ENCODE measurements at places on chromosomes 16 and 17.

DNA sequence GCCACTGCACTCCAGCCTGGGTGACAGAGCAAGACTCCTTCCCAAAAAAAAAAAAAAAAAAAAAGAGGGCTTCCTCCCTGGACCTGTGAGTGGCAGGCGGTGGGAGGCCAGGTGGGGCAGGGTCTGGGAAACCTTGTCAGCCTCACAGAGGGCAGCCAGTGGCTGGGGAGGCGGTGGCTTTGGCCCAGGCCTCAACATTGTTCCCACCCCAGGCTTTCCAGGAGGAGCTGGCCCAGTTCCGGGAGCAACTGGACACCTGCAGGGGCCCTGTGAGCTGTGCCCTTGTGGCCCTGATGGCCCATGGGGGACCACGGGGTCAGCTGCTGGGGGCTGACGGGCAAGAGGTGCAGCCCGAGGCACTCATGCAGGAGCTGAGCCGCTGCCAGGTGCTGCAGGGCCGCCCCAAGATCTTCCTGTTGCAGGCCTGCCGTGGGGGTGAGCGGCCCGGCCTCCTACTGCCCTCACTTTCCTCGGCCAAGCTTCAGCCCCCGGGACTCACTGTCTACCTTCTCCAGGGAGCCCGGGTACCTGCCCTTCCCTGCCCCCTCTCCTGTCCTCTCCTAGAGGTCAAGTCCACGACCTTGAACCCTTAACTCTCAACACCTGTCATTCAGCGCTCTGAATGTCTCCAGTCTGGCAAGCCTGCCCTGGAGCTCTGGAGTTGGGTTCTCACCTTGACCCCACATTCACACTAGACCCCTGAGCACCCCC, 12.4 kb downstream of the ZNF213 start:
- DNase-seq: no peak

DNA sequence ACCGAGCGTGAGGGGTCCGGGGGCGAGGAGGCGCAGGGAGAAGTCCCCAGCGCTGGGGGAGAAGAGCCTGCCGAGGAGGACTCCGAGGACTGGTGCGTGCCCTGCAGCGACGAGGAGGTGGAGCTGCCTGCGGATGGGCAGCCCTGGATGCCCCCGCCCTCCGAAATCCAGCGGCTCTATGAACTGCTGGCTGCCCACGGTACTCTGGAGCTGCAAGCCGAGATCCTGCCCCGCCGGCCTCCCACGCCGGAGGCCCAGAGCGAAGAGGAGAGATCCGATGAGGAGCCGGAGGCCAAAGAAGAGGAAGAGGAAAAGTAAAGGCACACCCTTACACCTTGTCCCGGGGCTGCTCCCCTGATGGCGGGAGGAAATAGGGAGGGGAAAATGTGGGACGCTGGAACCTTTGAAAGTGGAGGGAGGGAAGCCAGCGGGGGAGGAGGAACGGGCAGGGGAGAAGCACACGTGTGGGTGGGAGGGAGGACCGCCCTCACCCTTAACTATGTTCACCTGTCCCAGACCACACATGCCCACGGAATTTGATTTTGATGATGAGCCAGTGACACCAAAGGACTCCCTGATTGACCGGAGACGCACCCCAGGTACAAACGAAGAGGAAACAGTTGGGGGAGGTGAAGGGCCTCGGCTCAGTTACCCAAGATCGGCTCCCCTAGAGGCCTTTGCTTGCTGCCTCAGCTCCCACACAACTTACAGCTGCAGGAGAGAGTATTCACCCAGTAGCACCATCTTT, 916 bp downstream of the PAGR1 start:
- DNase-seq: peak; percentile 52

GRCh38 chr17:79835470-79835899, 3.8 kb downstream of the CBX4 start:
- no peak for DNase-seq

DNA sequence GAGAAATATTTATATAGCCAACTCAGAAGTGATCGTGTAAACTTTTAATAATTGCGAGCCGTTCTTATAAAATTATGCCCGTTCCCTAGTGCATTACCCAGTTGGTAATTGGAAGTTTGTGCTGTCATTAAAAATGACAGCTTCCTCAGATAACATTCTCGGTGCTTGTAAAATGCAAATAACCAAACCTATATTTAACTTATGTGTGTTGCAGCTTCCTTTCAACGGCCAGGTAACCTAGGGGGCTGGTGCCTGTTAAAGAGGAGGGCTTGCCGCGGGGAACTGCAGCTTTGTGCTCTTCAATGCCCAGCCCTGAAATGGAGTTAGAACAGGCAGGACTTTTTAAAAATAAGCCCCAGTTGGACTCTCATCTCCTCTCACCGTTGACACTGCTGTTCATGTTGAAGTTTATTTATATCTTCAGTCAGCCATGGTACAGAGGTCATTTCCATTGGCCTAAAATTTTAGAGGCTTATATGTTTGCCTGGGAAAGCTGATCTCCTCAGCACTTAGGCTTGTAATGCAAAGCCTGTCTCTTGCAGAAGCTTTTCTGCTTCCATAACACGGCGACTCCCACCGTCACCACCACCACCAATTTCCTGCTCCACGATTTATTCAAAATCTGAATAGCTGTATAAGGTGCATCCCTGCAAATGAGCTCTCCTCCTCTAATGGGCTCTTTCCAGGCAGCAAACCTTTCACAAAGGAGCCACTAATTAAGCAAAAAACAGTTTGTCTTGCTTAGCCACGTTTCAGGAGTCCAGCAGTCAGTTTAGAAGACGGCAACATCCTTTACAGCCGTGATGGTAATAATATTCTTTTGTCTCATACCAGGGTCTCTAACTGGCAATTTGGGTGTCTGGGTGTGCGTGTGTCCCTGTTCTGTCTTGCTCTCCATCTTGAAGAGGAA, 74.7 kb downstream of the RPA1 start:
- no peak for DNase-seq

DNA sequence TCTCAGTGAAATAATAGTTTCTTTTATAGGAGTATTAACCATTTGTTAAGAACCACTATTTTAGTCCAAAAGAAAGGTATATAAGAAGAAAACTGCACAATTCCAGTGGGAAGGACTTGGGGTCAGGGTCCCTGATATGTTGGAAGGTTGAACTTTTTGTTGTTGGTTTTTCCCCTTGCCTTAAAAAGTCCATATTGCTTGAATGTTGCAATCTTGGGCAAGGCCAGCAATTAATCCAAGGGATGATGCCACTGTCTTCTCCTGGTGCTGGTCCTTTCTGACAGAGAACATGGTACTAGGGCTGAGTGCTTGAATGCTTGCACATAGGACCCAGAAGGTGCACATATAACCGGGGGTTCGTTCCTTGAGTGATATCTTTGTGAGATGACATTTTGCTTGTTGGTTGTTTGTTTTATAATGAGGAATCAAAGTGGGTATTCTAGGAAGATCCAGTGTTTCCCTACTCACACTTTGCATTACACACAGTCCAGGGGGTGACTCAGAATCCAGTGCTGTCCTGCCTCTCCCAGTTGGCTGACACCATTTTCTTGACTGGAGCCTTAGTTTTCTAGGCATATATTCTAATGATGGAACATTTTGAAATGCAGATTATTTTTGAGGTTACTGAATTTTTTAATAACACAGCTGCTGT, 54.9 kb downstream of the SIAH1 start:
- no peak for DNase-seq

DNA sequence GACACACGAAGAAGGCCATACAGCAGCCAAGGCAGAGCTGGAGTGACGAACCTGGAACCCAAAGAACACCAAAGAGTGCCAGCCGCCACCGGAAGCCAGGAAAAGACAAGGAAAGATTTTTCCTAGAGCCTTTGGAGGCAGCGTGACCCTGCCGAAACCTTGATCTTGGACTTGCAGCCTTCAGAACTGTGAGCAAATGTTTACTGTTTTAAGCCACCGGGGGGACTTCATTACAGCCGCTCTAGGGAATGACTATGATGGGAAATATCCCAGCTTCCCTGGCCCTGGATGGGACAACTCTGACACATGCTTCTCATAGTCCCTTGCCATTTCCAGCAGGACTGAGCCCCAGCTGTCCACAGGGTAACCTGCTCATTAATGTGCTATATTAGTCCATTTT, 270.6 kb downstream of the HAPSTR1 start:
- DNase-seq: no peak

GRCh38 chr16:8812162-8812843, 14.7 kb downstream of the PMM2 start:
- no peak for DNase-seq

DNA sequence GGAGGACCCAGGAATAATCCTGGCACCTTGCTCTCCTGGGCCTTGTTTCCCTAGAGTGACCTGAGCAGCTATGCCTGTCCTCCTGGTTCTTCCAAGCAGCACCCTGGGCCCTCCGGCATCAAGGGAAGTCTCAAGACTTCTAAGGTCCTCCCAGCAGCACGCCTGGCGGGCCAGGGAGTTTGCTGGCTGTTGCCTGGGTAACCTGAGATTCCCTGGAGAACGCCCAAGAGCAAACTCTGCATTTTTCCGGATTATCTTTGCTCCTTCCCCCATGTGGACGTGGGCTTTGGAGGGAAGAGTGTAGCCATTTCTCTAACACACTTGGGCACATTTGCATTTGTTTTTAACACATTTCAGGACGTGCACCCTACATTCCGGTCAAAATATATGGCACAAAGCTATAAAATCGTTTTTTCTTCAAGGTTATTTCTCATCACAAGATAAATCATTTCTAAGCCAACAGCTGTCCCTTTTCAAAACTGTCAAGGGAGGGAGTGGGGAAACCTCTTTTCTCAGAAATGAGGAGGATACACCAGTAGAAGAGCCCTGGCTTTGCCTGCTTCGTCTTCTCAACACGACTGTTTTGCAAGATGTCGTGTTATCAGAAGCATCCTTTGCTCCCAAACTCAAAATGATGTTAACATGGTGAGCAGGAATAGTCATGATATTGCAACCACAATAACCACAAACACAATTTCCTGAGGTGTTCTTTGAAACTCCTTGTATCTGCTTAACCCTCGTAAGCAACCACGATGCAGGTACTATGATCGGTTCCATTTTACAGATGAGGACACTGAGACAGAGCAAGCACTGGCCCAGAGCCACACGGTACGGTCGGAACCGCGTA, 116.5 kb downstream of the ADCY9 start:
- no peak for DNase-seq

DNA sequence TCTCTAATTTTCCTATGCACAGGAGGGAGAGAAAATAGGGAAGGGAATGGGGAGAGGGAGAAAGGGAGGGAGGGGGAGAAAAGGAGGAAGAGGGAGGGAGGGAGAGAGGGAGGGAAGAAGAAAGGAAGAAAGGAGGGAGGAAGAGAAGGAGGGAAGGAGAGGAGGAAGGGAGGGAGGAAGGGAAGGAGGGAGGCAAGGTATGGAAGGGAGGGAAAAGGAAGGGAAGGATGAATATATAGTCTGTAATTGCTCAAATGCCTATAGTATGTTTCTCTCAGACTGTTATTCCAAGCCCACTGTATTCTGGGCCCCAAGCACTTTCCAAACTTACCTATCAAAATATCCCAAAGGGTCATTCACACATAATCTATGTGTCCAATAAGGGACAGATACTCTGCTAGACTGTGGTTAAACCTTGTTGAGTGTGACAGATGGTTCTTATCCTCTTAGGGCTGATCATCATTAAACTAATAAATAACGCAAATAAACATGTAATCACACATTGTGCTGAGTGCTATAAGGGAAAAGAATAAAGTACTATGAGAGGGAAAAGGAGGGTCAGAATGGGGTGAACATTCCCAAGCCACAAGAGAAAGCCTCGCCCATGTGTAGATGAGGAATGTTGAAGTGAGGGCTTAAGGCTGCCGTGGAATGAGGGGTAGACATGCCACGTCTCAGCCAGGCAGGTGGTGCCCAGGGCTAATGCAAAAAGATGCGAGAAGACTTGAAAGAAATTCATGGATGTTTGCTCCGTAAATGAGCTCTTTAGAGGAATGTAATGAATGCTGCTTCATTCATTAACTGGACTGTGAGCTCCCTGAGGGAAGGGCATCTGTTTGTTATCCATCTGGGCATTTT, 30.6 kb downstream of the ASIC2 start:
- no peak for DNase-seq

DNA sequence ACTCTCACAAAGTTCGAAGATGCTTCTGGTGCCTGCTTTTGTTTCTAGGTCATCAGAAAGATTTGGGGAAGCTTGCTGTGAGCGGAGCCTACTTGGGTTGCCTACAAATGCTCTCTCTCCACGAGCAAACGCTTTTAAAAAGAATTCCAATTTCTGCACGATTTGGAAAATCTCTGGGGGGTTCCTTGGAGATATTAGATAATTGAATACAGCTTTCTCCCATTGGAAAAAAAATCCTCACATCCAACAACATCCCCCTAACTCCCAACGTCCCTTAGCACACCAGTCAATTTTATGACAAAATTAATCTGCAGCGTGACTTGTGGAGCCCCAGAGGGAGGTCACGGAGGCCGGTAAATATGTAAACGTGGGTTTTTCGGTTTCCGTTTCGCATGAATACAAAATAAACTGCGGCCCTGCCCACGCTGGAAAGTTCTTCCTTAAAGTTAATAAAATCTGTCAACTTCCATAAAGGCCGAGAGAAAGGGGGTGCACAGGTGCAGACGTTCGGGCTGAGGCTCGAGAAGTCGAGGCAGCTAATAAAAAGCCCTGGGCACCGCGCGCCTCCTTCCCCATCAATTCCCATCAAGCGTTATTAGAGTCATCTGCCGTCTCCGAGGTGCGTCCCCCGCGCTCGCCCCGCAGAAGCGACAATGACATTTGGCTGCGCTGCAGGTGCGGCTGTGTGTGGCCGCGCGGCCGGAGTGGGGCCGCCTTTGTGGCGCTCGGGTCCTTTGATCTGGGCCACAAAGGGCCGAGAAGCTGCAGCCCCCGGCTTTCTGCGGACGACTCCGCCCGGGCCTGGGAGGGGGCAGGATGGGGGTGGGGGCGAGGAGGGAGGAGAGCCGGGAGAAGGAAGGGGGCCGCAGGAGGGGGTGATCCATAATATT, 37.6 kb downstream of the SALL1 start:
- no peak for DNase-seq

GRCh38 chr17:17855976-17856375, 19.2 kb upstream of the SREBF1 start:
- DNase-seq: no peak

DNA sequence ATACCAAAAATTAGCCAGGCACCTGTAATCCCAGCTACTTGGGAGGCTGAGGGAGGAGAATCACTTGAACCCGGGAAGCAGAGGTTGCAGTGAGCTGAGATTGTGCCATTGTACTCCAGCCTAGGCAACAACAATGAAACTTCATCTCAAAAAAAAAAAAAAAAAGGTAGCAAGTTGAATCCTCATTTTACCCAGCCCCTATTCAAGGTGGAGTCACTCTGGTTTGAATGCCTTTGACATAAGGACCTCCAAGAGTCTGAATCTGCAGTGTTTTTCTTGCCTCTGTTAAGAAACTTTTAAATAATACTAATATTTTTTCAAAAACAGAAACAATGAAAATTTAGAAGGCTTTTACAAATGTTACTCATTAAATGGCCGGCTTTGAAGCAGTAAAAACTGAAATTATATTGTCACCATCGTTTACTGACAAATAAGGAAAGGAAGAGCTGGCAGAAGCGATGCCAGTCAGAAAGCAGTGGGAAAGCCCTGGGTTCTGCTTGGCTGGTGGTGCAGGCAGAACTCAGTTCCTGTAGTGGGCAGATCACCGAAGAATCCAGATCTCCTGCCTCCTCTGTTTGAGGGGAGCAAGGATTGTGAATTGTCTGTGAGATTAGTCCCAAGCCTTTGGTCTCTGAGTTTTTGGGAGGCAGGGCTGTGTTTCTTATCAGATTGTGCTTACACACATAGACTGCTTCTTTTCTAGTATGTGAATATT, 99.7 kb upstream of the HAS3 start:
- DNase-seq: no peak

- no peak for DNase-seq
These were observed 595.9 kb downstream of the WWOX start for GRCh38 chr16:78695391-78695790.
